HEK293T (cell line): ENCODE measurements at places on chromosomes 16 and 17.
A peak's percentile ranks its signal among the peaks of the same experiment; 100 is the strongest.

DNA sequence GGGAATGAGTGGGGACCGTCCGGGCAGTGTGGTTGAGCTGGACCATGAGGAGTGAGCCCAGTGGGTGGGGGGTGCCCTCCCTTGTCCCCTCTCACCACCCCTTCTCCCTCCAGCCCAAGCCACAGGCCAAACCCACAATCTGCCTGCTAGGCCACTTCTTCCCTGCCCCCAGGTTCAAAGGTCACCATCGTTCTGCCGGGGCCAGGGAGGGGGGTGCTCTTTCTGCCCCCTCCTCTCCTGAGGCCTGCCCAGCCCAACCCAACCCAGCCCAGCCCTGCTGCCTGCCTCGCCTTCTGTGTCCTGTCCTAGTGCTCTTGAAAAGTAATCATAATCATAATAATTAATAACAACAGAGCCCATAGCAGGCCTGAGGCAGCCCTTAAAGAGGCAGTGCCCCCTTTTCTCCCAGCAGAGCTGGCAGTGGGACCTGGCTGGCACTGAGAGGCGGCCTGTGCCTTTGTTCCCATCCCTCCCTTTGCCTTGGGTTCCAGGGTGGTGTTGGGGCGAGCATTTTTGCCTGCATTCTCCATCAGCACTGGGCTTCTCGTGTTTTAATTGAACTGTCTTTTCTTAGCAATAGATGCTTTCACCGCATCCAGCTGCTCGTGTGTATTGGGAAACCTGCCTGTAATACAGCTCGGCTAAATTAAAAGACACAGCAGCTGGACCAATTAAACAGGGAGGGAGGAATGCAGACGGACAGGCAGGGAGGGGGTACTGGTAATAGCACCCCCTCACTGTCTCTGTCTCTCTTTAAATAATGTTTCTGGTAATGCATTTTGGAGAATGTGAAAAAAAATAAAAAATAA is 46.8 kb downstream of the SREBF1 start:
- no peak for DNase-seq

- no peak for DNase-seq
These were observed 21.4 kb downstream of the SERPINF1 start for GRCh38 chr17:1783271-1783670.

DNA sequence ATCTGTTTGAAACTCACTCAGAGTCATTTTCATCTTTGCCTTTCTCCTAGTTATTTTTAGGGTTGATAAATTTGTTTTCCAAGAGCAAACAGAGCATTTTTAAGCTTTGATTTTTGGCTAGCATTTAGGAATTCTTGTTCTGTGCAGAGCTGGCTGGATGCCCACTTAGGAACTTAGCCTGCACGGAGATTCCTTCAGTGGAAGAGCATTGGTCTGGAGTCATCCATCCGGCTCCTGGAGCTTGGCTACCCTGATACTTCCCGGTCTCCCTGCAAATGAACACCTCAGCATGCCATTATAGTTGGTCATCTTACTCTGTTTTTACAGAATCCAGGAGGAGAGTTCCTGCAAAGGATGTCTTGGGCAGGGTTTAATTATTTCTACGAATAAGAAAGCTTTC is 57.1 kb downstream of the SPECC1 start:
- no peak for DNase-seq

DNA sequence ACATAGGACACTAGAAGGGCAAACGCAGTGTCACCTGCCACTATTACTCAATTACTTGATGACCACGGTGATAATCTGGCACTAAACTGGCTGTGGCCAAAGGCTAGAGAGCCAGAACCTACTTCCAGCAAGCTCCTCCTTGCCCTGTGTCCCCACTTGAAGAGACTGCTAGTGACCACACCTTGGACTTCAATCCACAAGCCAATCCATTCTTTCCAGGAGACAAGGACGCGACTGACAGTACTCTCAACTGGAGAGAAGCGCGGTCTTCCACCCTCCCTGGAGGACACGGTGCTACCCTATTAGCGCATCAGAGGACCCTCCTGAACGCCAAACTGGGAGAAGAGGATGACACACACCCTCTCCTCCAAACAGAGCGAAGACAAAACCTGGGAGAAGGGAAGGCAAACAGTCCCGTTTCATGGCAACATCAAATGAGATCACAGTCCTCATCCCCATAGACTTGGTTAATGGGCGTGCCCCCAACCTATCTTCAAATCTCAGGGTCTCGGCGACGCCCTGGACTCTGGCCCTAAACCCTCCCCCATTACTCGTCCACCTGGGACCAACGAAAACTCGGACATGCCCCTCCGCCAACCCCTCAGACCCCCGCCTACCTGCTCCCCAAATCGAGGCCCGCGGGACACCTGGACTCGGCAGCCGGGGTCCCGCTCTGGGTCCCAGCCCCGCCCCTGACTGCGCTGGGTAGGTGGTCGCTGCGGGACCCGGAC is 508 bp downstream of the FLCN start:
- peak; percentile 24 for DNase-seq

DNA sequence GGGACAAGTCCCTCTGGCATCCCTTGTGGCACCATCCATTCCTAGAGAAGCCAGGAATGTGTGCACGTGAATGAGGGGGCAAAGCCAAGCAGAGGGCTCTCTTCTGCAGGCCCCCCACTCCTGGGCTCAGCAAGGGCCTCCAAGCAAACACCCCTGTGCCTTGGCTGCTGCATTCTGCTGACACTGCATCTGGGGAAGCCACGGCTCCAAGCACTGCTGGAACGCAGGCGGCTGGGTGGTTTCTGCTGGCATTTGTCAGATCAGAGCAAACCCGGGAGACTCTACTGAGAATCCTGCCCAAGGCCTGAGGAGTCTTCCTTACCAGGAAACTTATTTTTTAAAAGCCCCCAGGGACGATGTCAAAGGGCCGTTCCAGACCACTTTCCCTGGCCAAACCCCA is 23.3 kb downstream of the ATP6V0D1 start:
- DNase-seq = no peak

GRCh38 chr17:17062866-17063265 is 20.6 kb downstream of the MPRIP start:
- no peak for DNase-seq

DNA sequence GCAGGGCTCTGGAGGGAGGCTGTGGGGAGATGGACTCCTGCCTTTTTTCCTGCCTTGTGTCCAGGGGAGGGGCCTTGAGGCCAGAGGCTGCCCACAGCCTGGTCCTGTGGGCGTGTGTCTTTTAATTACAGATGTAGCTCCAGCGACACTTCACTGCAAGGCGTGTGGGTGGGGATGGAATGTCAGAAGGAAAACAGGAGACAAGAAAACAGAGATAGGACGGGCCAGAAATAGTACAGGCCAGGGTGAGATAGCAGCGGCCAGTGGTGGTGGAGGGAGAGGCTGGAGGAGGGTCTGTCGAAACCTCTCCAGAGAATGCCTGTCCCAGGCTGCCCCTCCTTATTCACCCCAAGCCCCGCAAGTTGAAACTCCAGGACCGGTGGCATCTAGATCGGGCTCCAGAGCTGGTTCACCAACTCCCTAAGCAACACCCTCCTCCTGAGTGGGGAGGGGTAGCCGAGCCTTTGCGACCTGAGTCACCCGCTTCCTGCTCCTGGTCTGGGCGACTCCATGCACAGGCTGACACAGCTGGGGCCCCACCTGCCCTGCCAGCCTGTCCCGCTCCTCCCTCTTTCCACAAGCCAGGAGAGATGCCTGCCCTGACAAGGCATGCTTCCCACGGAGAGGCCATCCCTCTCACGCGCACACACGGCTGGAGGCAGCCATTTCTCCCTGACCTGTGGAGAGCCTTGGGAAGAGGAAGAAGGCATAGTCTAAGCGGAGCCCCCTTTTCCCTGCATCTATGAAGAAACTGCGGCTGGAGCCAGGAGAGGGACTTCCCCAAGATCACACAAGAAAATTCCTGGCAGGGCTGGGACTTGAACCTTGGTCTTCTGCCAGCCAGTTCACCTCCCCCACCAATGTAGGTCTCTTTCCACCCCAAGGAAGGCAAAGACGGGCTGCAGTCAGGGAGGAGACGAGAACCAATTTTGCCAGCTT is 6.6 kb upstream of the JUP start:
- DNase-seq = no peak

- DNase-seq = no peak
These were observed 48.1 kb downstream of the RPH3AL start for GRCh38 chr17:304461-304860.

- DNase-seq = peak; percentile 32
These were observed 12.7 kb upstream of the ARHGAP23 start for GRCh38 chr17:38415250-38416194.

DNA sequence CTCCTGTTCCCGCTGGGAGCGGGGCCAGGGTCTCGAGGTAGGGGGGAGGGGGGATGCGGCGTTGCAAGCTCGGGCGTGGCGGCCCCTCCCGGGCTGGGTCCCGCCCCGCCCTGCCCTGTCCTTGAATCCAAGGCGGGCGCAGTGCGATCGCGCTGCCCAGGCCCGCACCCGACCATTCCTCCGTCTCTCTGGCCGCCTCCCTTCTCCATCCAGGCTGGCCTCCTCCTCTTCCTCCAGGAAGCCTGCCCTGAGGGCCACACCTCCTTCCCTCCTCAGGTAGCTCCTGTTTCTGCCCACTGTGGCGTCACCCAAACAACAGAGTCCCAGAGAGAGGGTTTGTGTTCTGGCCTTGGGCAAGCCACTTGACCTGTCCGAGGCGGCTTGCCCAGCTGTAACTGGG is 43.0 kb upstream of the TAC4 start:
- no peak for DNase-seq

DNA sequence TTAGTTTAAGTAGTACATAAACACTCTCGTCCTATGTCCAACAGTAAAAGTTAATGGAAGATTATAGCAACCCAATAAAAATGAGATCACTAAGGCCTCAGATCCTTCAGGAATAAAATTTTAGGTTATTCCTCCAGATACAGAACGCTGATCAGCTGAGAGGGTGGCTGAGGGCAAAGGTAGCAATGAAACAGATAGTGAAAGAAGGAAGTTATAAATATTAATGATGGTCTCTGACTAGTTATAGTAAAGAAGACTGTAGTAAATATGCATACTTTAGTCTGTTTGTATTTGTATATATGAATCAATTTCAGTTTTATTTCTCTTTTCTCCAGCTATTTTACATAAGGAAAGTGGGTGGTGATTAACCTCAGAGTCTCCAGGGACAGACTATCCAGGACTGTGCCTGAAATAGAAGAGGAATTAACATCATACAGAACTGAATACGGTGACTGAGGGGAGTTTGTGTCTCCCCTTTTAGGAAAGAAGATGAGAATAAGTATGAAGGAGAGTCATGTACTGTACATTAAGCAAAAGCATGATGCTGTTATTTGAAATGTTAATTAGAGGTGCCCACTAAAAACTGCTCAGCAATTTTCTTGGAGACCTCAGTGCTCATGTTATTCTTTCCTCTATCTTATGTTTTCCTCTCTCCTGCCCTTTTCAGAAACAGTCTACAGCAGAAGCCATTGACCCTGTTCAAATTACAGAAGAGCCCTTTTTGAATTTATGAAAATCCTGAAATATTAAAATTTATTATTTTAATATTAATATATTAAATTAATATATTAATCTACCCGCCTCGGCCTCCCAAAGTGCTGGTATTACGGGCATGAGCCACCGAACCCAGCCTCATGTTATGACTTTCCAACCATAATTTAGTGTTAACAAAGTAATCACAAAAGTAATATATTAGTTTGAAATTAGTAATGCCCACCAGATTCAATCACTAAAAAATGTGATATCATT is 36.5 kb upstream of the DHRS7B start:
- DNase-seq = no peak
